Activated CD8-positive, alpha-beta T cell treated with anti-CD3 and anti-CD28 coated beads, Interleukin-2, amount 10 ng/mL, durations not matched to agents 7 days and 5 days (primary cell): ENCODE measurements at places on chromosomes 3 and 15. TPM values are rescaled to one million over a fixed set of nuclear protein-coding genes. Genes with fewer than 3 reads are reported as not detected.

GRCh38 chr3:161409858-161410257 is 38.5 kb upstream of the SPTSSB start:
- no peak for DNase-seq
- H3K36me3 ChIP-seq: peaks cover 3% of the 10 kb centered on the region
- no peak overlapping the region for H3K27ac ChIP-seq
- H3K27me3 ChIP-seq: peaks cover 48% of the 10 kb centered on the region

DNA sequence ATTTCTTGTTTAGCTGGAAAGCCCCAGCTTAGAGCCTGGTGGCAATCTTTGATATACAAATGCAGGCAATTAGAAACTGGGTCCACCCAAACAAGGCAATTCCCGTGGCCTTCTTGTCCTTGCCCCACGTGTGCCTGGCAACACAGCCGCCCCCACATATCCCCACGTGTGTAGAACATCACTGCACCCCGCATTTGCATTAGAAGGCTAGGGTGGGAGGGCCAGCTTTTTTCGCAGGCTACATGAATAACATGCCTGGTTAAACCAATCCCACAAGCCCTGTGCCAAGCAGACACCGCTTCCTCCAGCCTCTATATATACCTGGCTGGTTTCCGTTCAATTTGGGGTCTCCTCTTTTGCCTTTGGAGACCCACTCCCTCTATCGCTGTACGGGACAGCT is 250.2 kb downstream of the ZNF385D start:
- H3K4me1 ChIP-seq: no peaks in the 10 kb centered on the region
- DNase-seq: no peak
- no peaks in the 10 kb centered on the region for H3K36me3 ChIP-seq
- no peak overlapping the region for H3K4me3 ChIP-seq
- H3K27ac ChIP-seq: no peak overlapping the region

GNAT1 gene
- not detected for total RNA-seq

DNA sequence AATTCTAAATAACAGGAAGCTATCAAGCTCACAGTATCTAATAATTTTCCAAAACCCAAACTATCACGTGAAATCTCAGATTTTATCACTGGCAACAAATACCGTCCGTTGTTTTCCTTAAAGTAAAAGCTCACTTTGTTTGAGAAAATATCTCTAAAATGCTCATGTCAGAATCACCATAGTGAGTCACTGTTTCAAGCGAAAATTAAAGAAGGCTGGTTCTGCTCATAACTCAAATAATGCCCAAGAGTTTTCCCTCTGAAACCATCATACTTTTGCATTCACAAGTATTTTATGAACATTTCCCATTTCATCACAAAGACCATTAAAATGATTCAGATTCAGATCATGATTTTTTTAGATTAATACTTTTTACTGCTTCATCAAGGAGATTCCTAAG is 50.6 kb downstream of the TBL1XR1 start:
- H3K36me3 ChIP-seq: peaks cover 29% of the 10 kb centered on the region
- DNase-seq: no peak
- no peaks in the 10 kb centered on the region for H3K27me3 ChIP-seq
- H3K27ac ChIP-seq: peak overlapping the region; percentile 20
- no peak overlapping the region for H3K4me3 ChIP-seq
